ENCODE measurements at places on chromosomes 16 and 17.

DNA sequence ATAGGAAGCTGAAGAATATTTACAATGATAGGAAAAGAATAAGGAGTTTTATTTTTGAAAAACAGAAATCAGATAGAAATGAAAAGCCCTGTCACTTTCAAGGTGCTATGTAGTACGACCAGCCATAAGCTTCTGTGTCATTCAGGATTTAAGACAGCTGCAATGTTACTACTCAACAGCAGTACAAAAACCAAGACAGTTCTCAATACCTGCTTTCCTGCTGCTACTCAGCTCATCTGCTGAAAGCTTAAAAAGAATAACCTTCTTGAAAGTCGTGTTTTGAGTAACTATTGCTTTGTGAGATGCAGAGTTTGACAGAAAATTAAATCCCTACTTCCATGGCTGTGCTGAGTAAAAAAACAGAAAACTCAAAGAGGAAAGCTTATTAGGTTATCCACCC is 8.7 kb downstream of the GRB2 start:
- no peak for DNase-seq

DNA sequence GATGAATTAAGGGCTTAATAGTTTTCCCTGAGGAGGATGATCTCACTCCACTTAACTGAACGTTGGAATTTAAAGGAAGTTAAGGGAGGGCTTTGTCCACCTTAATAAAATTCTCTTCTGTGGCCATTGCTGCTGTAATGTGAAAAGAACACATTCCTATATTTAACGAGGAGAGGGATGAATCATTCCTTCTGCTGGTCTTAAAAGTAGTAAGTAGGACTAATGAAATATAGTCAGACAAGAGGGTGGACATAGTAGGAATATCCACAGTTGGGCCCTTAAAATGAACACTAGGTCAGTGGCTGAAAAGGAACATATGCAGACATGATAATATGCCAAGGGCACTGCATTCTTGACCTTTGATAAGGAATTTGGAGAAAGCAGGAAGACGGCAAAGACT is 405.6 kb downstream of the PMP22 start:
- DNase-seq = no peak

DNA sequence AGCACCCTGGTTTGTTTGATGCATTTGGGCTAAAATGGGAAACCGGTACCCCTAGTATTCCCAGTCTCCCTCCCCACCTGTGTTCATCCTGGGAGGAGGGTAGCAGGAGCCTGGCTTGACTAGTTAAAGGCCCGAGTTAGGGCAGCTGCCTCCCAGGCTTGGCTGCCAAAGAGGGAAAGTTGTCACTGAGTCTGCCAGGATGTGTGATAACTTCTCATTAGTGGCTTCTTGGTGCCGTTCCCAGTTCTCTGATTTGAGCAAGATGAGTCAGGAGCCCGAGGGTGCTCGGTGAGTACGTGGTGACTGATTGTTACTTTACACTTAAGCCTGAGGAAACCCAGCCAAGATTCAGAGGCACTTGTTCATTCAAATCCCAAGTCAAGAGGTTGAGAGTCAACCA is 2.5 kb downstream of the KRT32 start:
- DNase-seq = no peak

DNA sequence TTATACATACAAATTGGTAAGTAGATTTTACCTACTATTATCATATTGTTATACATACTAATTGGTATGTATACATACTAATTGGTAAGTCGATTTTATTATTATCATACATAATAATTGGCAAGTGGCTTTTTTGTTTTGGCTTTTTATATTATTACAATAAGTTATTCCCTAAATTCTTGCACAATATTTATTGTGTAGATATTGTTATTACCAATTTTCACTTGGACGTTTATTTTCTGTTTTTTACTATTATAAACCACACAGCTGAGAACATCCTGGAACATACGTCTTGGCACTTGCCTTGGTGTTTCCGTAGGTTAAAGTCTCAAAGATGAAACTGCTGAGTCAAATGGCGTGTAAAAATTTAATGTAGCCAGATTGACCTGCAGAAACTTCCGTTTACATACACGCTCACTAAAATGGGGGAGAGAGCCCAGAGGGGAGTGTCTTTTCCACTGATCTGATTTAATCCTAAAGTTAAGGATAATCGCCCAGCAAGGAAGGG is 18.9 kb downstream of the GNGT2 start:
- DNase-seq = no peak

DNA sequence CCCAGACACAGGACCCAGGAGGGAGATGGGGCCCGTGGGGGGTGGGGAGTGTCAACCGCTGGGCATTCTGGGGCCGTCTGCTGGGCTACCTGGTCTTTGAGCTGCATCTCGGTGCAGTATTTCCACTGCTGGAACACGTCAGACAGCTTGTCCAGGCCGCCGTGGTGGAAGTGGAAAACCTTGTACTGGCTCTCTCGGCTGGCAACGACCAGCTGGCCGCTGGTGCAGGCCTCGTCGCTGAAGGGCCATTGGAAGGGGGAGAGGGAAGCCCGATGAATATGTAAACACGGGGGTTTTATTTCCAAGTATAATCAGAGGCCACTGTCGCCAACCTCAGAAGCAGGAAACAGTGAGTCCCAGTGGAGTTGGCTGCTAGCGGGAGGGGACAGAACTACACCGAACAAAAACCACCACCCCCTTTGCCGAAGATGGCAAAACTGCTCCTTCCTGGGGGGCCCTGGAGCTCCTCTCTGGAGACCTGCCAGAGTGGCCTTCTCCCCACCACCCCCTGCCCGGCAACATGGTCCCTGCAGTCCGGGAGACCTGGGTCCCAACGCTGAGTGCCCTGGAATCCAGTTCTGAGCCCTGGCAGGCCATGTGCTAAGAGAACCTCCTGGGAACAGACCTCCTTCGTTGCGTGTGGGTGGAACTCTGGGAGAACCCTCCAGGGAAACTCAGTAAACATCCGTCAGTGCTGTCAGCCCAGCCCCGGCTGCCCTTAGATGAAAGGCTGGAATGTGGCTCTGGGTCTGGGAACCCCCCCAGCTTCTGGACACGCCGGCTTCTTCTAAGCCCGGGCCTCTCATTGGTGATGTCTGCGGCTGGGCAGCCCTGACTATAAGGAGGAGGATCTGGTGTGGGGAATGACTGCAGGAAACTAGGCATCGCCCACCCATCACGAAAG is 84.1 kb downstream of the TBC1D16 start:
- DNase-seq = no peak

GRCh38 chr17:79137015-79137788 is 62.6 kb downstream of the ENGASE start:
- DNase-seq = no peak

GRCh38 chr16:87841340-87842208 is 27.7 kb downstream of the SLC7A5 start:
- DNase-seq = no peak

GRCh38 chr17:28471531-28472342 is 1.7 kb upstream of the SLC13A2 start:
- DNase-seq = no peak

DNA sequence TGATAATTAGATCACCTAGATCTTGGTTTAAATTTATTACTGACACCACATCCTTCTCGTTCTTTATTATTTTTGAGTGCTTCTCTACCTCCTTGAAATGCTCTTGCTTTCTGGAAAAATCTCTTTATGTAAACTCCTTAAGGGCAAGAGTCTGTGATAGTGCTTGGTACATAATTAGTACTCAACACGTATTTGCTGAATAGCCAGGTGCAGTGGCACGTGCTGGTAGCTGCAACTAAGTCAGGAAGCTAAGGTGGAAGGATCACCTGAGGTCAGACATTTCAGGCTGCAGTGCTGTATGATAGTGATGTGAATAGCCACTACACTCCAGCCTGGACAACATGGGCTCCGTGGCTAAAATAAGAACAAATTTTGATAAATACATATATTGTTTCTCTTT is 63.0 kb downstream of the PPM1E start:
- DNase-seq = no peak

DNA sequence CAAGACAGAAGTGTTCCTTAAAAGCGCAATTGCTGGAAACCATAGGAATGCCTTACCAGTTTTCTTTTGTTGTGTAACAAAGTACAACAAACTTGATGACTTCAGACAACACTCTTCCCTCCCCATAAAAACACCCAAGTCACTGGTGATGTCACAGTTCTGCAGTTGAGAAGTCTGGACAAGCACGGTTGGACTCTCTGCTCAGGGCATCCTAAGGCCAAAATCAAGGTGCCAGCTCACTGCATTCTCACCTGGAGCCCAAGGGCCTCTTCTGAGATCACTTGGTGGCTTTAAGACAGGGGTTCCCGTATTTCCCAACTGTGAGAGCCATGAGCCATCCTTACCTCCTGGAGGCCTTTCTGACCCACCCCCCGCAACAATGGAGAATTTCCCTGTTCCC is 45.6 kb upstream of the MEAK7 start:
- no peak for DNase-seq

DNA sequence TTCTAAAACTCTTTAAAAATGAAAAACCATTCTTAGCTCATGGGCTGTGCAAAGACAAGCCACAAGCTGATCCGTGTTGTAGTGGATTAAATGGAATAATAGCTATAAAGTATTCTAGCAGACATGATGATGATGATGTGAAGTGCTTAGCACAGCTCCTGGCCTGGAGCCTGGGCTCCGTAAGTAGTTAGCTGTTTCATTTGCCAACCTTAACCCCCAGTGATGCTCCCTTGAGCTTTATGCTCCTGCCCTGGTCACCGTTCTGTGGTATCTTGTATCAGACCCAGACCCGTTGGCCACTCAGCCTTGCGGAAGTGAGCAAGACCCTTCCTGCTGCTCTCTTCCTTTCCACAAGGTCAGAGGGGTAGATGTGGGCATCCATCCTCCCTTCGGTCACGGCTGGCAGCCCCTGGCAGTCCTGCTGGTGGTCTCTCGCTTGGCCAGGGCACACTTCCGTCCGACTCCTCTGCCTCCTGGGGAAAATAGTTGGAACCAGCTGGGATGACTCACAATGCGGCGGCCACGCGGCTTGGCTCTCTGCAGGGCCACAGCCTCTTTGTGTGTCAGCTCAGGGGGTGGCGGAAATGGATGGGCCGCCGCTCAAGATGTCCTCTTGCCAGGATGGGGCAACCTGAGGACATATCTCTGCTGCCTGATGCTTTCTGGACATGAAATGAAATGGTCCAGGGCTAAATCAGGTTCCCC is 79.1 kb downstream of the GPR139 start:
- no peak for DNase-seq
